Activated CD4-positive, alpha-beta T cell treated with anti-CD3 and anti-CD28 coated beads, Interleukin-2, amount 50 U/mL, for 24 hours (primary cell): ENCODE measurements at places on chromosomes 1 and 21.

- DNase-seq, result no peak
Observed at GRCh38 chr1:76463849-76464248, 389.3 kb downstream of the ST6GALNAC3 start.

DNA sequence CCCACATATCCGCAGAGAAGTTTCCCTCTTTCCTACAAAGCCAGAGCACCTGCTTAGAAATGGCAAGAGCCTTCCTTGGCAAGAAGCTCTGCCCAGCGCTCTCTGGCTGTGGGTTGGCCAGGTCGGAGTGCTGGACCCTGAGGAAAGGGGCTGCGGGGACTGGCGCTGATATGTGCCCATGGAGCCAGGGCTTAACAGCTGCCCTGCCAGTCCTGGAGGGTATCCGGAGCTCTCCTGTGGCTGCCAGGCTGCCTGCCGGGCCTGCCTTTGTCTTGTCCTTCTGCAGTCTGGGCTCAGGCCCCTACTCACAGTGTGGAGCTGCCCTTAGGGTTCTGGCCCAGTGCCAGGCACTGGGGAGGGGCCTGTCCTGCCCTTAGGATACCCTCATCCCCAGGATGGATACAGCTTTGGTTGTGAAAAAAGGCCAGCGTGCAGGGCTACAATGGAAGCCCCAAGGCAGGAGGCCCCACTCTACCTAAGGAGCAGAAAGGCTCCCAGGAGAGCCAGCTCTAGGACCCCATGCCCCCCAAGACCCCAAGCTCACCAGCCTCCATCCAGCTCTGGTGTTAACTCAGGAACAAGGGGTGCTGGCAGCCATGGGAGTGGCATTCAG is 43.4 kb downstream of the KIAA1614 start:
- no peak for DNase-seq

- DNase-seq, result no peak
Observed at GRCh38 chr1:235881930-235882700, 15.4 kb upstream of the LYST start.

GRCh38 chr1:109148987-109149561 is 35.2 kb downstream of the ELAPOR1 start:
- no peak for DNase-seq

GRCh38 chr1:46735708-46736324 is 16.9 kb upstream of the EFCAB14 start:
- DNase-seq, result no peak
